ENCODE measurements at places on chromosomes 12 and 14. TPM values are rescaled to one million over a fixed set of nuclear protein-coding genes. Genes with fewer than 3 reads are reported as not detected.

ADCY4 gene
- total RNA-seq = 10.1 TPM

IAPP gene
- total RNA-seq = not detected

PRB2 gene
- not detected for total RNA-seq

MORN3 gene
- total RNA-seq = not detected

GRCh38 chr12:3249081-3249800 is 172.1 kb downstream of the TSPAN9 start:
- DNase-seq = no peak

- DNase-seq = no peak
These were observed 297.2 kb upstream of the AMIGO2 start for GRCh38 chr12:47376927-47377326.

DNA sequence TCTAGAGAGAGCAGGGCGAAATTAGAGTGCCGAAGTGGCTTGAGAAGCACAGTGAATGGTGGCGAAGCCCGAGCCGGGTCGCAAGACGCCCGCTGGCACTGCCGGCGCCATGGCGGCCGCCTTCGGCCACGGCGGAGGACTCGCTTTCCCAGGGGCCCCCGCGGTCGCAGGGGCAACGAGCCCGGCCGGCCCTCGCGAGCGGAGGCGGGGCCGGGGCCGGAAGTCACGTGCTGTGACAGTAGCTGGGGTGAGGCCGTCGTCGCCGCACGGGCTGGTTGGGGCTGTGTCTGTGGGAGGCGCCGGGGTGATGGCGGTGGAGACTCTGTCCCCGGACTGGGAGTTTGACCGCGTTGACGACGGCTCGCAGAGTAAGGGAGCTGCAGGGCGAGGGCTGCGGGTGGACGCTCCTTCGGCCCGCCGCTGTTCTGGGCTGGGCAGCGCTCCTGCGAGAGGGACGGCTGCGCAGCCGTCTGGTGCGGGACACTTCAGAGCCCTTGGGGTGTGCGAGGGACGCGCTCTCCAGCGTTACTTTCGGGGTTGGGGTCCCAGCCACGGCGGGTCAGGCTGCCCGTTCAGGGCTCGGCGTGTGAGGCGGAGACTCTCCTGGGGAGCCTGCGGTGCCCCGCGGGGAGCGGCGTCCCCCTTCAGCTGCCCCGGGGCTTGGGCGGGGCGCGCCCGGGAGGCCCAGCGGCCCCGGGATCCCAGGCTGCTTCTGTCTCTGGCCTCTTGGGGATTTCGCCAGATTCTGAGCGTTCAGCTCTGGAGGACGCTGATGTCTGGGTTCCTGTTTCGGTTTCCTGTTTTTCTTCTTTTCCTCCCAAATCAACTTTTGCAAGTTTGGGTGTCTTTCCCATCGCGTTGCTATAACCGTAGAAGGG is at the start of gene WASHC4:
Gene WASHC4, plus strand, starts transcription at position 238 of the 878 bp plus-strand sequence. Its CDS starts 70 bp downstream, at position 308.
- DNase-seq = peak; percentile 97

- no peak for DNase-seq
These were observed 151.3 kb downstream of the PAH start for GRCh38 chr12:102765736-102766135.

Measured in left colon (tissue), 2 donors.